ENCODE measurements at places on chromosomes 5 and 9.

DNA sequence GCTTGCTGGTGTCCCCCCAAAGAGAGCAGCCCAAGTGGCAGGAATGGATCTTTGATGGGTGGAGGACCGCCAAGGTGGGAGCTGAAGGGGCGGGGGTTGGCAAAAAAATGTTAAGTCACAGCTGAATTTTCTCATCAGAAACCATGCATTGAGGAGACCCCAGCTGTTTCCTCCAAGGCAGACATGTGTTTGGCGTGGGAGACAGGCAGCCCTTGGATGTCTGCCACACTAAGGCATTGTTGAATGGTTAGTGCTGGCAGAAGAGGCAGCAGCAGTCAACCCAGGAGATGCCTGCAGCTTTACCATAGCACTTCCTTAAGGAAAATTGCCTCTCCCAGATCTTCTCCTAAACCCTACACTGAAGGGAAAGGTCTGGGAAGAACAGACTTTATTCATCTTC lies 394.9 kb upstream of the CD180 start:
- no peak for DNase-seq

DNA sequence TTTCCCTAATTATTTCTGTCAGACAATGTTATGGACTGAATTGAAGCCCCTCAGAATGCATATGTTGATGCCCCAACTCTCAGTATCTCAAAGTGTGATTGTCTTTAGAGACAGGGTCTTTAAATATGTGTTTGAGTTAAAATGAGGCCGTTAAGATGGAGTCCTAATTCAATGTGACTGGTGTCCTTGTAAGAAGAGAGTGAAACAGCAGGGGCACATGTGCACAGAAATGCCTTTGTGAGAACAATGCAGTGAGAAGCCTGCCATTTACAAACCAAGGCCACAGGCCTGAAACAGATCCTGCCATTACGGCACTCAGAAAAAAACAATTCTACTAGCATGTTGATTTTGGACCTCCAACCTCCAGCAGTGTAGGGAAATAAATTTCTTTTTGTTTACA lies 483.0 kb upstream of the DMAC1 start:
- DNase-seq, result no peak

GRCh38 chr5:10746711-10747110 lies 14.3 kb downstream of the DAP start:
- no peak for DNase-seq

GRCh38 chr5:17081142-17081541 lies 136.3 kb upstream of the BASP1 start:
- no peak for DNase-seq

- DNase-seq, result no peak
Observed at GRCh38 chr5:96111080-96111756, 149.6 kb upstream of the ELL2 start.
